ENCODE measurements at places on chromosomes 6 and 20.

- DNase-seq = no peak
Observed at GRCh38 chr6:117602899-117603588, 733 bp upstream of the GOPC start.

DNA sequence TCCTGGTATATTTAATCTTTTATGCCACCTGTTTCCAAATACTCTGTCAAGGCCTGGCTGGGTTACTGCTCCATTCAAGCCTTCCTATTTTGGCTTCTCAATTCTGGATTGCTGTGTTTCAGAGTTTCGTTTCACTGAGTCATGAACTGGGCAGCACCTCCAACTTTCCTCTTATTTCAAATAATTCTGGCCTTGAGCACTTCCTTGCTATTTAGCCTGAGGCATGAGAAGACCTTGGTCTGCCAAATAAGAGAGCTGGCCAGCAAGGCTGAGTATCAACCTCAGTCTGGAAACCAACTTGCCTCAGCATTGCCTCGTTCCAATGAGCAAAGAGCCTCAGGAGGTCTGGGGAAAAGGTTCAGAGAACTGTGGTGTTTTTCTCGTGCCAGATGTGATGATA lies 66.6 kb downstream of the TNFAIP3 start:
- peak; percentile 82 for DNase-seq

DNA sequence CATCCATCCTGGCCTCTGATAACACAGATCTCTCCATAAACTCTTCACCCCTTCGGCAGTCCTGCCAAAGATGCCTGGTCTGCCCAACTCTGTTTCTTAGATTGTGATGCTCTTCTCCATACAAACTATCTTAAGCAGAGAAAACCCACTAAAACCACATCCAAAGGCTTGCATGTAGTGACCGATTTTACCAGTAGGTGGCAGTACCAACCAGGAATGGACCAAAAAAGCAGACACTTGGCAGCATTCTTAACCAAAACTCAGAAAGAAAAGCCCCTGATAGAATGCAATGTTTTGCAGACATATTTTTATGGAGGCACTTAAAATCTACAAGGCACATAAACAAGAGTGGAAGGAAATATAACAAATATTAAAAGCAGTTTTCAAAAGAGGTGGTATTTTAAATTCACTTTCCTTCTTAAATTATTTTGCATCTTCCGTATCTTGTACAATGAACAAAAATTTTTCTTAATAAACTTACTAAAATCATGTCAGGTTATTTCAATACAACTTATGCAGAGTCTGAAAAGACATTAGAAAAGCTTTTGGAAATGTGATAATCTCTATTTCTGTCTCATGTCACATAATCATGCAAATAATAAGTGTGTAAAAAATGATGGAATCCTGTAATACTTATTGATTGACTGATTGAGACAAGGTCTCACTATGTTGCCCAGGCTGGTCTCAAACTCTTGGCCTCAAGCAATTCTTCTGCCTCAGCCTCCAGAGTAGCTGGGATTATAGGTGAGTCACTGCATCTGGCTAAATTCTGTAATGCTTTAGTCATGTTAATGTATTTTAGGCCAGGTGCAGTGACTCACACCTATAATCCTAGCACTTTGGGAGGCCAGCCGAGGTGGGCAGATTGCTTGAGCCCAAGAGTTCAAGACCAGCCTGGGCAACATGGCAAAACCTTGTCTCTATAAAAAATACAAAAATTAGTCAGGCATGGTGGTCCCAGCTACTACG lies 29.4 kb downstream of the LRP11 start:
- peak; percentile 76 for DNase-seq

DNA sequence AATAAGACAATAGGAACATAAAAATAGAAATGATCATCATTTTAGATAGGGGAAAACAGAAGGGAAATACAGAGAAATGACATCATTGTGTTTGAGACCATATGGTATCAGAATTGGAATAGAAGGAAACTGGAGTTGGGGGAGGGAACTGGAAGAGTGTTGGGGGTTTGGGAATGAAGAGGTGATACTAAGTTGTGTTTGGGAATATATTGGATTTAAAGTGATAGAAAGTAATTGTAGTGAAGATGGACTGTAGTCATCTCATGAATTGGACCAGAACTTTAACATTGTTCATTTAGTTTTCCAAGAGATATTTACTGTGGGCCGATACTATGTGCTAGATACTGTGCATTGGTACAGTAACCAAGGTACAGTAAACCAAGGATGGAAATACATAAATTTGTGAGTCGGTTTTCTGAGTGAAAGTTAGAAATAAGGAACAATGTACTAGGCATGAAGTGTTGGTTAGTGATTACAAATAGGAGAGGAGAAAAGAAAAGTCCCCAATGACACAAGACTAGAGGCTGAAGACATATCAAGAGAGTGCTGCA lies 32.3 kb downstream of the KCNQ5 start:
- no peak for DNase-seq

DNA sequence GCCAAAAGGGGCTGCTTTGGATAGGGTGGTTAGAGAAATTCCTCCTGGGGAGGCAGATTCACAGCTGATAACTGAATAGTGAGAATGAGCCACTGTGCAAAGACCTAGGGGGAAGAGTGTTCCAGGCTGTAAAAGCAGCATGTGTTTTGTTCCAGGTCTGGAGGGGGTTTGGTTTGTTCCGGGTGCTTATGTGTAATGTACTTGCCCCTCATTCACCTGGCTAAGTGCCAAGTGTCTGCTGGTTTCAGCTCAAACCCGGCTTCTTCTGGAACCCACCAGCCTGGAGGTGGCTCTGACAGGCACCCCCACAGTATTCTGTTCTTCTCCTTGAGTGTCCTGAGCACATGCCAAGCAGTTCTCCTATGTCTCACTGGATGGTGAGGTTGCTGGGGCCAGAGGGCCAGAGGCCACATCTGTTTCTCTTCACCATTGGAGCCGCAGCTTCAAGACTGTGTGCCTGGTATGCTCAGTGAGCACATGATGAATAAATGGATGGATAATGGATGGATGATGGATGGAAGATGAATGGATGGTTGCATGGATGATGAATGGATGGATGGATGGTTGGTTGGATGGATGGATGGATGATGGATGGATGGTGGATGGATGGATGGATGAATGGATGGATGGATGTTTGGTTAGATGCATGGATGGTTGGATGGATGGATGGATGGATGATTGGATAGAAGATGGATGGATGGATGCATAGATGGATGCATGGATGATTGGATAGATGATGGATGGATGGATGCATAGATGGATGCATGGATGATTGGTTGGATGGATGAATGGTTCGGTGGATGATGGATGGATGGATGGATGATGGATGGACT lies 227.6 kb downstream of the BMP7 start:
- DNase-seq = no peak

DNA sequence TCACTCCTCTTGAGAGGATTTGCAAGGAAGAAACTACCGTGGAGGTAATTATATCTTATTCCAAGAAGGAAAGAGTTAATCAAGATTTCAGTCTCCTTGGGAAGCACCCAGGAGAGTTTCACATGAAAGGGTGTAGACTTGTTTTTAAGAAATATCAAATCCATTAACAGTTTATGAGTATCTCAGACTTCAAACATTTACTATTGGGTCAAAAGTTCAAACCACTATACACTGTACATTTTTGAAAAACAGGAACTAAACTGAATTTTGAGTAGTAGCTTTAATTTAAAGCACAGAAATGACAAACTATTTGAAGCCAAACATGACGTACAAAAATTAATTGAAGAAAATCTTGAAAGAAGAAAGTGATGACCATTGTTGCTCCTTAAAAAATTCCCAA lies 164.0 kb downstream of the FOXC1 start:
- no peak for DNase-seq

DNA sequence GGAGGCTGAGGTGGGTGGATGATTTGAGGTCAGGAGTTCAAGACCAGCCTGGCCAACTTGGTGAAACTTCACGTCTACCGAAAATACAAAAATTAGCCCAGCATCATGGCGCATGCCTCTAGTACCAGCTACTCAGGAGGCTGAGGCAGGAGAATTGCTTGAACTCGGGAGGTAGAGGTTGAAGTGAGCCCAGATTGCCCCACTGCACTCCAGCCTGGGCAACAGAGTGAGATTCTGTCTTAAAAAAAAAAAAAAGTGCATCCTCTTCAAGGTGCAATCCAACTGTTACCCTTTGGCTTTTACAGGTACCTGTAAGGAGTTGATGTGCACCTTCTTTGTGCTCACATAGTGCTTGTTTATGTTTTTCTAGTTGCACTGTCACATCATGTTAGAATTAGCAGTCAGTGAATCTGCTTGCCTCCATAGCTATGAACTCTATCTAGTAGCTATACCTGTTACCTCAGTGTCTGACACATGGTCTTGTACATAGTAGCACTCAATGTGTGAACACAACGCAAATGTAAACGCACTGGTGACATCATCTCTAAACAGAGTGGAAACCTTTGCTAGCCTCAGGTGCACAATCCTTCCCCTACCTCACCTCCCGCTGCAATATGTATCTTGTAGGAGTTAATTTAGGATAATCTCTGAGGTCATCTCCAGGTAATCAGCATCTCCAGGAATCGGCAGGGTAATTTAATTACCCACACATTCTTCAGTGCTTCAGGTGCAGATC lies 9.7 kb downstream of the MSH5 start:
- DNase-seq = no peak

DNA sequence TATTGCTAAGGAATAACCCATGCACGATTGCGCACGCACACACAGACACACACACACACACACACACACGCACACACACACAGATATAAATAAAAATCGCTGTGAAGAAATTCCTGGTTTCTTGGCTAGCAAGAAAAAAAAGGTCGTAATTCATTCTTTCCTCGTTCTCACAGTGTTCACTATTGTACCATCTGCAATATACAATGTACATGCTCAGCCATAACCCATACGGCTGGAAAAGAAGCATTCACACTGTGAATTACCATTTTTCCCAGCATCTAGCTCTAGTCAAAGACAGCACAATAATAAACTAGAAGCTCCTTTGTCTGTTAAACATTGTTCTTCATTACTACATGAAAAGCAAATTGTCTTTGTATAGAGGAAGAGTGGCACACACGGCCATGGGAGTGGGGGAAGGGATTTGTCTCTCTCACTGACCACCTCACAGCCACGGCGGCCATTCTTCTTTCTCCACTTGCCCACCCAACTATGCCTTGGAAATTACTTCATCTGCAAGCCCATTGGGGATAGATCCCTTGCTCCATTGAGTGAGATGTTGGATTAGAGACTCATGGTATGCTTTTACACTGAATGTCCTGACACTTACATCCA lies 115.3 kb upstream of the ID4 start:
- no peak for DNase-seq

DNA sequence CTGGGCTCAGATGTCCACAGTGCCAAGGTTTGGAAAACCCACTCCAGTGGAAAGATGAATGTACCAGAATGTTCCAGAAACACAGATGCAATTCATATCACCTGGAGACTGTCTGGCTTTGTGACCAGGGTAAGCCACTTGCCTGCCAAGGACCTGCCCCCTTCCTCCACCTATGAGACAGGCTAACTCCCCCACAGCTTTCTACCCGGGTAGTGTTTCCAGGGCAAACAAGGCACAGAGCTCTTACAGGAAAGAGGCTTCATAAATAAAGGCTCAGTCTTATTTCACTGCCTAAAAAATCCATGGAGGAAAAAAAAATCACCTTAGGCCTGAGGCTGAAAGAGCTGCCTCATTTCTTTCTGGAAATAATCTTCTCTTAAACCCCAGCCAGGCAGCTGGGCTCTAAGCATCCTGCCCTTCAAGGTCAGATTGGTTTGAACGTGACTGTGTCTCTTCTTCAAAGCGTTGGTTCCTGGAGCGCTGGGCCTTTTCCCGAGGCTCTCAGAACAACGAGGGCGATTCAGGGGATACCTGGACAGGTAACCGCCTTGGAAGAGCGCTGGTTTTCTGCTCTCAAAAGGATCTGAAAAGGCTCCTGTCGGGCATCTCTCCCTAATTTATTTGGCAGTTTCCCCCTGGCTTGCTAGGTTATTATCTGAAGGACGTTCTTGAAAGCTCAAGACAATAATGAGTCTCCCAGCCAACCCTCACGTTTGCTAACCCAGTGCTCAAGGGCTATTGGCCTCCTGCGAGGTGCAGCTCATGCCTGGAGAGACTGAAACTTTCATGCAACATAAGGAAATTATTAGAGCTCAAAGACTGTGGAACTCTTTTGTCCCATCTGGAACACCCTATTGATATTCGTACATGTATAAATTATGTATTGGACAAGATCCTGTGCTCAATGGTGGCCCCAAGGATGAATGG lies 199.2 kb upstream of the PMEPA1 start:
- DNase-seq = no peak

DNA sequence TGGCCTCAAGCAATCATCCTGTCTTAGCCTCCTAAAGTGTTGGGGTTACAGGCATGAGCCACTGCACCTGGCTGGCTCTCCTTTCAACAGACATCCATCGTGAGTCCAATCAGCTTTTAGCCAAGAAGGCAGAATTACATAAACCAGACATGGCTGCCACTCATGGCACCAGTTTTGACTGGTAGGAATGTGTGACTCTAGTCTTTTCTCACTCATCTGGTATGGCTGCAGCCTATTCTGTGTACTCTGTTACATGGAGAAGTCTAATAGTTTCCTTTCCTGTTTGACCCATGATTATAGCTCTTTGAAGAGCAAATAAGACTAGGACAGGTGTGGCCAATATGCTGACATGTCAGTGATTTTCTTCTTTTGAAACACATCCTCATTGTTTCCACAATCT lies 27.0 kb upstream of the RNF144B start:
- DNase-seq = no peak

GRCh38 chr6:141056945-141057625 lies 1075.6 kb upstream of the GJE1 start:
- no peak for DNase-seq

- peak; percentile 86 for DNase-seq
Observed at GRCh38 chr6:293193-294174, 1.2 kb downstream of the DUSP22 start.
